Activated T-cell treated with anti-CD3 and anti-CD28 coated beads for 24 hours (primary cell): ENCODE measurements at places on chromosomes 16 and 17.

DNA sequence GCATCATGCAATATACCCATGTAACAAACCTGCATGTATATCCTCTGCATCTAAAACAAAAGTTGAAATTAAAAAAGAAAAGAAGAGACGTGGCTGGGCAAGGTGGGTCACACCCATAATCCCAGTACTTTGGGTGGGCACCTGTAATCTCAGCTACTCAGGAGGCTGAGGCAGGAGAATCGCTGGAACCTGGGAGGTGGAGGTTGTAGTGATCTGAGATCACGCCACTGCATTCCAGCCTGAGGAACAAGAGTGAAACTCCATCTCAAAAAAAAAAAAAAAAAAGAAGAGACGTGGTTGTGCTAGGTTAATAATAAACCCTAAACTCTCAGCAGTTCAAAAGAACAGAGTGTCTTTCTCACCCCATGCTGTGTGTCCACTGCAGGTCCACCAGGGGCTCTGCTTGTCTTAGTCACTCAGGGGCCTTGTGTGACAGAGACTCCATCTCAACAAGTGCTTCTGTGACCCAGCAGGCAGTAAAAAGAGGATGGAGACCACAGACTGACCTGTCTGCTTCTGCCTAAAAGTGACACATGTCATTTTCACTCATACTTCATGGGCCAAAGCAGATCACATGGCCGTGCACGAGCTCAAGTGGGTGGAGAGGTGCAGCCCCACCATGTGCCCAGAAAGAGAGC, 22.3 kb upstream of the N4BP1 start:
- no peak for DNase-seq

- DNase-seq = no peak
Observed at GRCh38 chr16:26261621-26262020, 569.9 kb downstream of the HS3ST4 start.

- DNase-seq = no peak
Observed at GRCh38 chr16:61382435-61382834, 653.8 kb downstream of the CDH8 start.

GRCh38 chr16:64074706-64075105, 1047.2 kb downstream of the CDH11 start:
- no peak for DNase-seq

DNA sequence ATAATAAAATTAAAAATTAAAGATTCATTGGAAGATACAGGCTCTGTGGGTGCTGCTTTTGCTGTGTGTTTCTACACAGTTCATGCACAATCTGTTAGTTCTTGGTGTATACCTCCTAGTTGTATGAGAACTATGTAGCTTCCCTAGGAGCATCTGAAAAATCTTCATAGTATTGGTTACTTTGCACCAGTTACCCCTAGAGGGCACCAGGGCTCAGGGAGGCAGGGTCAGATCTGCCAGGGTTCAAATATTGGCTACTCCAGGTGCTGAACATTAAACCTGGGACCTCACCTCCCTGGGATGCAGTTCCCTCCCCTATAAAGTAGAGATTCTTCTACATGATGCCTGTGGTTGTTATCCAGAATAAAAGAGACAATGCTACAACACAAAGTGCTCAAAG, 583.0 kb upstream of the CDH11 start:
- DNase-seq = no peak
